ENCODE measurements at places on chromosomes 5 and 9.
A peak's percentile ranks its signal among the peaks of the same experiment; 100 is the strongest.

- DNase-seq, result no peak
These were observed 33.7 kb downstream of the ELP1 start for GRCh38 chr9:108900176-108900575.

GRCh38 chr5:142437563-142437962 is 112.7 kb upstream of the SPRY4 start:
- DNase-seq, result peak; percentile 10

- peak; percentile 70 for DNase-seq
These were observed 7.3 kb upstream of the BARHL1 start for GRCh38 chr9:132575005-132575609.

GRCh38 chr5:83590966-83591365 is 119.4 kb downstream of the VCAN start:
- DNase-seq, result no peak

DNA sequence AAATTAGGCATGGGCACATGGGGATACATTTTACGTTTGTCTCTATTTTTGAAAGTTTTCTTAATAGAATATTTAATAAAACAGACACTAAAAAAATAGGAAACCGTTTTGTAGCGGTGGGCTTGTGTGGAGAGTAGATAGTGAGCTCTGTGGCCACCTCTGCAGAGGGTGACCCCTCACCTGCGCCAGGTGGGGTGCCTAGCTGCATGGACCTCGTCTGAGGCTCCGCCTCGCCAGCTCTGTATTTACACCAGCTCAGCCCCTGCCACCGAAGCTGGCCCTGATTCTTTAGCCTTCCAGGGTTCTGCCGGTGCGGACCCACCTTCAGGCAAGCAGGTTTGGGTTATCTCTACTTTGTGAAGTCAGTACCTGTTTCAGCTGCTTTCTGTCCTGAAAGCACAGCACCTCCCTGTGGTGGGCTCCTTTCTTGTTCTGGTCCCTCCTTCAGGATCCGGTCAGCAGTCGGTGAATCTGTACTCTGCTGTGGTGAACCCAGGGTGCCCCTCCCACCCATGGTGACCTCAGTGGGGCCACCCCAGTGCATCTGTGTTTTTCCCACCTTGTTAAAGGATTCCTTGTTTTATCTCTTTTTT is 105.2 kb upstream of the CACNA1B start:
- no peak for DNase-seq

Data from fibroblast of villous mesenchyme (primary cell).